ENCODE measurements at places on chromosomes 3 and 15. TPM values are rescaled to one million over a fixed set of nuclear protein-coding genes. Genes with fewer than 3 reads are reported as not detected.

Gene FSIP1
- polyA plus RNA-seq: 0.78 TPM

Gene SGO1
- 4.7 TPM for polyA plus RNA-seq

Gene STRIT1
- polyA plus RNA-seq: 0.97 TPM

Gene GOLGA8M
- polyA plus RNA-seq: 1.3 TPM

Gene C15orf39
- polyA plus RNA-seq: 17.6 TPM

Gene MKRN3
- 0.91 TPM for polyA plus RNA-seq

Gene CNOT10
- 37.5 TPM for polyA plus RNA-seq

Gene ANKRD63
- 0.16 TPM for polyA plus RNA-seq

Gene PAQR9
- polyA plus RNA-seq: 0.13 TPM

Gene HESX1
- 1.5 TPM for polyA plus RNA-seq

Gene PLSCR4
- 38.8 TPM for polyA plus RNA-seq

Gene KPNA4
- polyA plus RNA-seq: 25.9 TPM

Gene THSD4
- polyA plus RNA-seq: 17.5 TPM

Gene ACOX2
- 96.9 TPM for polyA plus RNA-seq

Gene PRSS50
- 3.1 TPM for polyA plus RNA-seq

Gene CLDN16
- polyA plus RNA-seq: 0.15 TPM

Gene TM6SF1
- polyA plus RNA-seq: 1.4 TPM

Gene ARPIN
- 31.3 TPM for polyA plus RNA-seq

Gene GOLGA8T
- 0.75 TPM for polyA plus RNA-seq

Gene ARGFX
- polyA plus RNA-seq: not detected

Gene CORO2B
- 5.4 TPM for polyA plus RNA-seq

Gene EBLN2
- polyA plus RNA-seq: 7.2 TPM

Gene LRRC31
- 11.4 TPM for polyA plus RNA-seq

Gene CIP2A
- 9.3 TPM for polyA plus RNA-seq

Gene CFAP20DC
- 0.82 TPM for polyA plus RNA-seq

Gene GOLGA8R
- polyA plus RNA-seq: 6.8 TPM

Gene PRTG
- 1.7 TPM for polyA plus RNA-seq

Gene PLA2G4B
- 10.4 TPM for polyA plus RNA-seq

Gene RABL3
- 20.4 TPM for polyA plus RNA-seq

Gene TRPC1
- polyA plus RNA-seq: 8.9 TPM

Gene SRGAP3
- polyA plus RNA-seq: 6.5 TPM

Gene SAMMSON
- polyA plus RNA-seq: 0.09 TPM

Data from large intestine (tissue), 12 donors.